ENCODE measurements at places on chromosomes 6 and 20. TPM values are rescaled to one million over a fixed set of nuclear protein-coding genes. Genes with fewer than 3 reads are reported as not detected.

DNA sequence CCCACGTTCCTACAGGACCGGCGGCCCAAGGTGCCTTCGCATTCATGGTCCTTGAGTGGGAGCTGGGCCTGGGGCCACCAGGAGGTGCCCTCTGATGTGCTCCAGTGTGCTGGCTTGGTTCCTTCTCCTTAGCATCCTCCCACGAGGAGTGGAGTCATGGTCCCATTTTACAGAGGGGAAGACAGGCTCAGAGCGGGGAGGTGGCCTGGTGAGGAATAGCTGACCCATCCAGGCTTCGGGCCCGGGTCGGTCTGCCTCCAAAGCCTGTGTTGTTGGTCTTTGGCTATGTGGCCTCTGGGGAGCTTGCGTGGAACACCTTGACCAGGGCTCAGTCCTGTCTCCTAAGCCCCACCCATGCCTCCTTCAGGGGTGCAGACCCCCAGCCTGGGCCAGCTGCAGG, 22.8 kb downstream of the RBM38 start:
- no peak for DNase-seq

GRCh38 chr6:40532349-40533000, 54.7 kb downstream of the LRFN2 start:
- DNase-seq, result no peak

GPX5 gene
- total RNA-seq, result not detected

ZBP1 gene
- 1.5 TPM for total RNA-seq

DNA sequence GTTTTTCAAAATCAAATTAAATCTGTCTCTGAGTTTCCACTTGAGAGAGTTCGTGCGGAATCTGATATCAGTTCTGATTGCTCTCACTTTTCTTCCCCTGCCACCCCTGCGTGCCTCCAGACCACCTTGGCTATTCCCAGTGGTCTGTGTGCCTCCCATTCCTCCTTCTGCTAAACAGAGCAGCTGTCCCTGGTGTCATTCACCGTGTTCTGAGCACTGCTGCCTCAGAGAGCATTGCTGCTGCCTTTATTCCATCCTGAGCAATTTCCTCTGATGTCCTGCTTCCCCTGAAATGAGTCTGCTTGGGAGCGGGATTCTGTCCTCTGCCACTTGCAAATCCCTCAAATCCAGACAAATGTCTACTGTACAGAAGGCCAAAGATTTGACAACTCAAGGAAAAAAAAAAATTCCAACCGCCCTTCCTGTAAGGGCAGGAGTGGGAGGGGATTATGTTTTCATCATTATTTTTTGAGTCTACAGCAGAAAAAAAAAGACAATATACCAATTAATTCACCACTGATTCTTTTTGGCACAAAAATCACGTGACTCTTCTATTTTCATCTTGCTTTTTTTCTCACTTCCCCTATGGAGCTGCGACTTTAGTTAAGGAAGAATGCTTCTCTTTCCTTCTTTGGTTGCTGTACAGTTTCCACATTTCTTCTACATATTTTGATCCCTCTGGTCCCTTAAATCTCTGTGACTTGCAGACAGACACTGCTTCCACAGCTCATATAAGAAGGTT, 833.0 kb downstream of the EPHA7 start:
- DNase-seq, result no peak

CRYBG1 gene
- total RNA-seq, result 79.2 TPM

PHACTR1 gene
- 15.4 TPM for total RNA-seq

GRCh38 chr6:53335224-53335994, 13.3 kb downstream of the ELOVL5 start:
- DNase-seq, result peak; percentile 93

GRCh38 chr20:6605055-6605935, 162.2 kb upstream of the BMP2 start:
- DNase-seq, result no peak

GPR6 gene
- total RNA-seq, result not detected

GRCh38 chr6:50007819-50008218, 14.0 kb downstream of the DEFB110 start:
- DNase-seq, result no peak

- DNase-seq, result no peak
Observed at GRCh38 chr6:31972709-31973350, 892 bp upstream of the DXO start.

FOXQ1 gene
- total RNA-seq, result not detected

- no peak for DNase-seq
Observed at GRCh38 chr6:112929641-112930040, 582.5 kb downstream of the RFPL4B start.
